ENCODE measurements at places on chromosomes 12 and 14. TPM values are rescaled to one million over a fixed set of nuclear protein-coding genes. Genes with fewer than 3 reads are reported as not detected.

The PIANP gene
- total RNA-seq = 0.50 TPM

The LMBR1L gene
- 24.7 TPM for total RNA-seq

The CCDC197 gene
- total RNA-seq = not detected

The CCDC196 gene
- total RNA-seq = not detected

The GLI1 gene
- total RNA-seq = 0.98 TPM

The ATL1 gene
- 13.6 TPM for total RNA-seq

The CCDC38 gene
- not detected for total RNA-seq

DNA sequence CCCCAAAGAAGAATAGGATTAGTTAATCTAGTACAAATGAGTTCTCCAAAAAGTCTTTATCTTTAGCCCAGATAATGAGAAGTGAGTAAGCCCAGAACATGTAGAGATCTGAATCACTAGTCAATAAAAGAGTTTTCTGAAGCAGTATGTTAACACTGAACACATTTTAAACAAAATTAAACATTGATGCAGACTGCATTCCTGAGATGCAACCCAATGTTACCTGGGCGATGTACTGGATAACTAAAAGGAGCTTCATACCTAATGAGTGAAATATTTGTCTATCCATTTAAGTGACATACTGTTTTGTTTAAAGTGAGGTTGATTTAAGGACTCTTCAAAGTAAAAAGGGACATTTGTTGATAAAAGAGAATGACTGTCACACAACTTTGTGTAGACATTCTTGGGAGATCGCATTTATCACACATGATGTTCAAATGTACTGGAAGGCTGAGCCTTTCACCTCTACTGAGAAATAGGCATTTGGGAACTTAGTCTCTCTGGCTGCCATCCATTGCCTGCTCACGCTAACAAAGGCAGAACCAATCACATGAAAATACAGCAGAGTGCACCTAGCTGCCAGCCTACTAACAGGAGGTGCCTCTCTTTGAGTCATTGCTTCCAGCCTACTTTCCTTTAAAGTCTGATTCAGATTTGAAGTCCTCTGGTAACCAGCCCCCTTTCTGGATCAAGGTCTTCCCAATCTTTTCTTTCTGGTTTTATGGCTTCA is 287.7 kb downstream of the BTG1 start:
- DNase-seq = no peak

DNA sequence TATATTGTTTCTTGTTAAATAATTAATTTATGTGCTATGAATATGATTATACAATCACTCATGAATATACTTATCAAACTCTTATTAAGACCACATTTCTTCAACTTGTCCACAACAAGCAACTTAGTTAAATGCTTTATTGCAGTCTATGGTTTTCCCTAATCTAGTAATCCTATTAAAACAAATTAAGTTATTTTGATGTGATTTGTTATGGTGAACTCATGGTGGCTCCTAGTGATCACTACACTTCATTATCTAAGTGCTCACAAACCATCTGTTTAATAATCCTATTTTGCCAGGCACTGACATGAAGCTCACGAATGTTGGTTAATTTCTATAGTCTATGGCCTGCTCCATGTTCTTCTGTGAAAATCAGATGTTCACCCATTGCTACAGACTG is 42.9 kb downstream of the INSM2 start:
- DNase-seq = no peak

DNA sequence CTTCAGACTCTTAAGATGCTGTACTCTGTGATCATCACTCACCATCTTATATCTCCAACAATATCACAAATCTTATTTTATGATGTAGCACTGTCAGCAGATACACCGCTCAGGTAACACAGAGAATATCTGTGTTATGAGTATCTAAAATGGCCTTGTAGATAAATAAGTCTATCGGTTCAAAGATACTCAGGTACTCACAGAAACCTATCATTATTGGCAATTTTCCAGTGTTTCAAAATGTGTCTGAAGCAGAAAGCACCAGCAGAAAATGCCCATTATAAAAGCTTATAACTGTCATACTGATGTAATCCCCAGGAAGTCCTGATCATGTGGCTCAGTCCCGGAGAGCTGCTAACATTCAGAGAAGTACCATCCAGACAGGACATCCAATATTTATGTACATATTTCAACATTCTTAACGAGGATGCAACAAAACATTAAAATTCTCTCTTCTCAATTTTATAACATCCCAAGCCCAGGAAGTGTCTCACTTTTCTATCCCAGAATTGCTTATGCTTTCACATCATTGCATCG is 190.7 kb upstream of the LMNTD1 start:
- no peak for DNase-seq

DNA sequence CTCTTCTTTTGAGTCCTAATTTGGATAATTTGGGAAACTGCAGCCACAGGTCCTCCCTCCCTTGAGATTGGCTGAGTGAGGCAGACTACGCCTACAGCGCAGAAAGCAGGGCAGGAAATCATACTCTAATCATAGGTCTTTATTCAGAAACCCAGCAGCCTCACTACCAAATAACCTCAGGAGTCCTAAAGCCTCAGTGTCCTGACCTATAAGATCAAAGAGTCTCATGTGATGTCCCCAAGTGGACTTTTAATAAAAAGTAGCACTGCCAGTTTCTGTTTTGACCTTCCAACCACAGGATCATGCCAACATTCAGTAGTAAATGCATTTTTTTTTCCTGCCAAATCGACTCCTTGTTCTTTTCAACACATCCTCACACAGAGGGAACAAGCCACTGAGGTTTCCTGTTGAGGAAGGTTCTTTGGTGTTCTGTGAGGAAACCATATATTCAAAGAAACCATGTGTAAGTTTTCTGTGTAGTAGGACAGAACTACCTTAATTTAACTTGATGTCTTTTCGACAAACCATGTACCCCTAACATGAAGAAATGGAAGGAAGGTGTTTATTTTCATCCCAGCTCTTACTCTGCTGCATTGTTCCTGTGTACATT is 72.2 kb downstream of the VCPKMT start:
- DNase-seq = no peak

GRCh38 chr12:19263672-19264071 is 134.1 kb downstream of the PLEKHA5 start:
- DNase-seq = no peak

- no peak for DNase-seq
These were observed 221.6 kb downstream of the LRRK2 start for GRCh38 chr12:40446385-40446784.

GRCh38 chr14:104440297-104440956 is 139.1 kb upstream of the C14orf180 start:
- DNase-seq = peak; percentile 72

DNA sequence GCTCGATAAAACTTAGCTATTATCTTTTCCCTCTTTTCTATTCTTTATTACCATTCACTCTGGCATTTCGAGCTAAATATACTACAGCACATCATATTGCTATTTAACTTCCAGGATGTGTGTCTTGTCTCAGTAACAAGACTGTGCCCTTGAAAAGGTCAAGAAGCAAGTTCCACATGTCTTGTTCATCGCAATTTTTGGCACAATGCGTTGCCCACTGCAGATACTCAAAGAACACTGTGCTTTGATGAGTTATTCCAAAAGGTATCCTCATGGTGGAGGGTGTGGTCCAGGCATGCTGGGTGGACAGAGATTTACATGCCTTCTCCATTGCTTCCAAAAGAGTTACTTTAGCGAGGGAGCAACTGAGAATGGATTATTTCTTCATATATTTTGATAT is 6.6 kb downstream of the E2F7 start:
- no peak for DNase-seq

GRCh38 chr14:34053666-34054065 is 102.8 kb upstream of the EGLN3 start:
- peak; percentile 91 for DNase-seq

GRCh38 chr12:124939421-124940142 is 25.1 kb upstream of the UBC start:
- DNase-seq = peak; percentile 98

- no peak for DNase-seq
These were observed 13.7 kb downstream of the TXNDC16 start for GRCh38 chr14:52538623-52539022.

GRCh38 chr14:66507181-66507721 is 696 bp upstream of the GPHN start:
- peak; percentile 92 for DNase-seq

- no peak for DNase-seq
These were observed 149.0 kb upstream of the PWP1 start for GRCh38 chr12:107536613-107537012.

- no peak for DNase-seq
These were observed 38.8 kb downstream of the TMEM63C start for GRCh38 chr14:77220246-77221017.

DNA sequence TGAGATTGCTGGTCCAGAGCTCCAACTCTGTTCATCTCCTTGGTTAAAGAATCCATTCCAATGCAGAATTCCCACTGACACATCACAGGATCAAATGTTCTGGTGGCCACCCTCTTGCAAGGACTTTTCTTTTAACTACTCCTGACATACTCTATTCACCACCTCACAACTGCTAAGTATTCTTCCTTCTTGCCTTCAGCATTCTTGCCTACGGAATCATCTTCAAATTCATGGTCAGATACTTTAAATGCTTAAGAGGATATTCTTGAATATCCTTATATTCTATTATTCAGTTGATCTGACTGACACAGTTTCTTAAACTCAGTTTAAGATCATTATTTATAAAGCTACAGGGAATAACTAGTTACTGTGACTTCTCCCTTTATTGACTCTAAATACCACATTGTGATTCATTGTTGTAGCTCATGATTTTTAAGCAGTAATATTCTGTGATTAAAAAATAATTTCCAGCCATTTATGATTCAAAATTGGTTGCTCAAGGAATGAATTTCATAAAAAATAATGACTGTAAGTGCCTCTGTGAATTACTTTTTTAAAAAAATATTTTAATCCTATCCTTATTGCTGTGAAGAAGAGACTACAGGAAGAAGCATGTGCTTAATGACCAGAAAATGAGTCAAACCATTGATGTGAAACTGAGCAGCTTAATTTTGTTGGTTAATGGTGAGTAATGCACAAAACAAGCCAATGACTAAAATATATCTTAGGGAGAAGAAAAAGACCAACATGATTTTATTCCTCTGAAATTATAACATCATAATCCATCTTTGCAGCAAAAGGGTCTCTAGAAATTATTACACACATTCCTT is 207.1 kb downstream of the PIK3C2G start:
- DNase-seq = no peak

- DNase-seq = no peak
These were observed 40.0 kb downstream of the PEBP1 start for GRCh38 chr12:118175823-118176447.

DNA sequence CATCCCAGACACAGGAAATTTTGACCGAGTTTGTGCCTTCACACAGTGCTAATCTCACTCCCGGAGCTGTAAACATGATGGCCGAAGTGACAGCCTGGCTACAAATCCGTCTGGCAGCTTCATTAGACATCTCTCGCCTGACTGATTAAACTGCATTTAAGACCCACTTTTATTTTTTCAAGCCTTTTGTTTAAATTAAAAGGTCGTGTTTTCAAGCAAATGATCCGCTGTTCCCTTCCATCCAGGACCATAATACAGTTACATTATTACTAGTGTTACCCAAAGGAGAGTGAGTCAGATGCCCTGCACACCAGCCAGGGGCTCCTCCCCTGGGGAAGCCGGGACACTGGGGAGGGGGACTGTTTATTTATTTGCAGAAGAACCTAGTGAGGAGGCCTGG is 200.2 kb downstream of the EXOC5 start:
- DNase-seq = no peak

DNA sequence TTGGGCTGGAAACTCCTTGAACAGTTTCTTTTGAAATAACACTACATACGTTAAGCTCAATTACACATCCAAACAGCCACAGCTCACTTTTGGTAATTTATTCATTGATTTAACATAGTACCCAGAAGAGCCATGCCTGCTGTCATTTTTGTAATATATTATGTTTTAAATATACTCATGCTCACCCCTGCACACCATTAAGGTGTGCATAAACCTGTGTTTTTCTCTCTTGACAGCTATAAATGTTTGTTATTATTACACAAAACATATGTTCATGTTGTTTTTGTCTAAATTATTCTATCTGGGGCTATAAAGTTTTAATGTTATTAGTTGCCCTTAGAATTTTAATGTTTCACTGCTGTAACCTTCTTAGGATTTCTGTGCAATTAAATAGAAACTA is 296.1 kb downstream of the AKAP6 start:
- no peak for DNase-seq

DNA sequence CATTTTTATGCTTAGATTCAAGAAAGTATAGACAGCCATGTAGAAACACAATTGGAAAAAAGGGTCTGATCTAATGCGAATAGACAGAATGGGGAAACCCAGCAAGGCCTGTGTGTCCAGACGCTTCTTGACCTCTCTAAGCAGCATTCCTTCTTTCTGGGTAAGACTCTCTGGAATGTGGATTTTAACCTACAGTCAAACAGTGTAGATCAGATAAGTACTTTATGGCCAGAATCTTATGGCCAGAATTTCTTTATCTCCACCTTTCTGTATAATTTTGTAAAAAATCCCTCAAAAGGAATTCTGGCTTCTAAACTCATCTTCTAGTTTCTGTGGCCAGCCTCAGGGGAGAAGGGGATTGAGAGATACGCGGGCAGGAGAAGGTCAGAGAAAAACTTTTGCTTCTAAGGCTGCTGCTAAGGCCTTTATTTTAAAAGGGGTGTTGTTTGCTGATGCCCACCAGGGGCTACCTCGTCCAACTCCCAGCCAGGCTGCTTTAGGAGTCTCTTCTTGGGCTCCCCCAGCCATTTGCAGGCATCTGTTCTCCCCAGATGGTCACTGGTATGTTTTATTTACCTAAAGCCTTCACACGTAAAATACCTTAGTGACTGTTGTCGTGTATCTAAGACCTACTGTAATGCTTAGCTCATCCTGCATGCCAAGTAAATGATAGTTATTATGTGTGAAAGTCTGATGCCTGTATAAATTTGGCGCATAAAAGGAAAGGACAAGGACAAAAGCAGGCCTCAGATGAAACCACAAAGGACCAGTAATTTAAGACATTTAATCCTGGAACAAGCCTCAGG is 68.4 kb downstream of the ANO6 start:
- no peak for DNase-seq

DNA sequence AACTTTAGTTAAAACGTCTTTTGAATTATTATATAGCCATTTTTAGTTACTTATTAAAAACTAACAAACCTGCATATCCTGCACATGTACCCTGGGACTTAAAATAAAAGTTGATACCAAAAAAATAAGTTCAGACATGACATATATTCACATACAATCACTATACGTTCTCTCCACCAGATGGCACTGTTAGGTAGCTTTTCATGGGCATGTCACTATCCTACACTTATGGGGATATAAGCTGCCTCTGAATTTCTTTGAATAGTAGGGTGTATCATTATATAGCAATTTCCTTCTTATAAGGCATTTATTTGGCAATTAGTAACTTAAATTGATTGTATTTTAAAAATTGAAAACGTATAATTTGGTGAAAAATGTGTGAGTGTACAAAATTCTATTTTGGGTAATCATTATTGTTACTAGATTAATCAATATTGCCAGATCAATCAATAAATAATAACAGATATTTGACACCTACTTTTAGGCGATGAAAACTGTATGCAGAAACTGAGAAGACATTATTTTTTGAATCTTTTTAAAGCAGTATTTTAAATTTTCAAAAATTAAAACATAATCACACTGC is 31.8 kb upstream of the OR10A7 start:
- DNase-seq = no peak

Measured in esophagus muscularis mucosa (tissue), 4 donors.